Calu3 (cell line): ENCODE measurements at places on chromosomes 16 and 17. TPM values are rescaled to one million over a fixed set of nuclear protein-coding genes. Genes with fewer than 3 reads are reported as not detected.

The PRSS8 gene
- total RNA-seq, result 108 and 138 TPM in 2 replicates

GRCh38 chr17:80221351-80222105, 1.3 kb downstream of the SLC26A11 start:
- no peak for DNase-seq

DNA sequence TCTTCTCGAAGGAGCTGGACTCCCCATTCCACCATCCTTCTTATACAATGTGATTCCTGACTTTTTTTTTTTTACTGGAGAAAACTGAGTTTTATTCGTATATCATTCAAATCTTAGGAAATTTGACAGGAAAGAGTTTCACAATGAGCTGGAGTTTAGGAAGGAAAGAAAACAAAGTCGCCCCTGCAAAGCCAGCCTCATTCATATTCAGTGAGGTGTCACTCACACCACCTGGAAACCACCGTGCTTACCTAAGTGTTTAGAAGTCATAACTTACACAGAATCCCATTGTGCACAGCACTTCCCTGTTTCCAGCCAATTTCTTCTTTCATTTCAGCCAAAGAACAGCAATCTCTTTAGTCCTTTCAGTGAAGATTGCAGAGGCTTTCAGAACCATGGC, 90.3 kb upstream of the CHMP6 start:
- DNase-seq, result peak; percentile 9

DNA sequence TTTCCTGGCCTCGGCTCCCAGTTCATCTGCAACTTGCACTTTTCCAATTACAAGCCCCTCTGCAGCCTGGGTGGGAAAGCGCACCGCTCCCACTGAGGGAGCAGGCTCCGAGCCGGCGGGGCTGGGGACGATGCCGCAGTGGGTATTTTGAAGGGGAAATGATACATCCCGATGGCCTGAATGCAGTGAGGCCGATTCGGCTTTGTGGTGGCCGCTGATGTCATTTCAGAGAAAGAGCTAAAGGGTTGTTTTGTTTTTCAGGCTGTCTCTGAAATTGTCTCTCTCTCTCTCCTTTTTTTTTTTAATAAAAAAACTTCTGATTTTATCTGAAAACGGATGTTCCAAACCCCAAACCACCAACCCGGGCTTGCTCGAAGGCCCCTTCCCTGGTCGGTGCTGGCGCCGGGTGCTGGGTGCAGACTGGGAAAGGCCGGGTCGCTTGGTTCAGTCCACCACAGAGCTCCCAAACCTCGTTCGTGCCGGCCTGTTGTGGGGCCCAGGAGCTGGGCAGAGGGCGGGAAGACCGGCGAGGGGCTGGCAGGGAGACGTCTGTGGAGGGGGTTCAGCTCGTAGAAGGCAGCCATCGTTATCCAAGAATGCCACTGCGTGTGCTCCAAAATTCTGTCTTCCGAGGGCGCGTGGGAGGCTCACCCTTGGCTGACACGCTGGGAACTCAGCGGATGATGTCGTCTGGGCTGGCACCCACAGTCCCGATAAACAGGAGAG, 102.8 kb downstream of the FOXL1 start:
- no peak for DNase-seq

DNA sequence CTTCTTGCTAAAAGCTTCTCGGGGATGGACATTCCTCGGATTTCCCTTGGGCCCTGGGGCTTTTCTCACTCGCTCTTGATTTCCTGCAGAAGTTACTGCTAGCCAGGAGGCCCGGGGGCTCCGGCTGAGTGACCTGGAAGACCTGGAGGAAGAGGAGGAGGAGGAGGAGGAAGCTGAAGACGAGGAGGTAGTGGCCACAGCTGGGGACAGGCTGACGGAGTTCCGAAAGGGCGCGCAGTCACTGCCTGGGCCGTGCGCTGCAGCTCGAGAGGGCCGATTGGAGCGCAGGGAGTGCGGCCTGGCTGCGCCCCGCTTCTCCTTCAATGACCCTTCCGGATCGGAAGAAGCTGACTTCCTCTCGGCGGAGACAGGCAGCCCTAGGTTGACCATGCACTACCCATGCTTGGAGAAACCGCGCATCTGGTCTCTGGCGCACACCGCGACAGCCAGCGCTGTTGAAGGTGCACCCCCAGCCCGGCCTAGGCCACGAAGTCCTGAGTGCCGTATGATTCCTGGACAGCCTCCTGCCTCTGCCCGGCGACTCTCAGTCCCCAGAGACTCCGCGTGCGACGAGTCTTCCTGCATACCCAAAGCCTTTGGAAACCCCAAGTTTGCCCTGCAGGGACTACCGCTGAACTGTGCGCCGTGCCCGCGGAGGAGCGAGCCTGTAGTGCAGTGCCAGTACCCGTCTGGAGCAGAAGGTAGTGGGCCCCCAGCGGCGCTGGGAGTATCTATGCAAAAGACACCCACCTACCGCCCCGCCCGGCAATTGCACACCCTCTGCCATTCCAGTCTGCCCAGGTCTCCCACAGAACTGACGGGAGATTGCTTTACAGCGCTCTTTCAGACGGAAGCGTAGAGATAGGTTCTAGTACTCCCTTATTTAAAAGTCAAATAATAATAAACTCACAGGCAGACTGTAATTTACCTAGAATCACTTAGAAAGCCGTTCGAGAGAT, 4.9 kb downstream of the IRX6 start:
- DNase-seq, result no peak

- DNase-seq, result peak; percentile 43
These were observed 1.4 kb downstream of the THUMPD1 start for GRCh38 chr16:20740007-20740883.

- no peak for DNase-seq
These were observed 43.7 kb downstream of the CDC27 start for GRCh38 chr17:47145351-47145750.

- no peak for DNase-seq
These were observed 538.2 kb downstream of the MAF start for GRCh38 chr16:79062336-79062735.

GRCh38 chr17:32124985-32125847, 17.1 kb upstream of the RHOT1 start:
- no peak for DNase-seq
